ENCODE measurements at places on chromosomes 3 and 15.

DNA sequence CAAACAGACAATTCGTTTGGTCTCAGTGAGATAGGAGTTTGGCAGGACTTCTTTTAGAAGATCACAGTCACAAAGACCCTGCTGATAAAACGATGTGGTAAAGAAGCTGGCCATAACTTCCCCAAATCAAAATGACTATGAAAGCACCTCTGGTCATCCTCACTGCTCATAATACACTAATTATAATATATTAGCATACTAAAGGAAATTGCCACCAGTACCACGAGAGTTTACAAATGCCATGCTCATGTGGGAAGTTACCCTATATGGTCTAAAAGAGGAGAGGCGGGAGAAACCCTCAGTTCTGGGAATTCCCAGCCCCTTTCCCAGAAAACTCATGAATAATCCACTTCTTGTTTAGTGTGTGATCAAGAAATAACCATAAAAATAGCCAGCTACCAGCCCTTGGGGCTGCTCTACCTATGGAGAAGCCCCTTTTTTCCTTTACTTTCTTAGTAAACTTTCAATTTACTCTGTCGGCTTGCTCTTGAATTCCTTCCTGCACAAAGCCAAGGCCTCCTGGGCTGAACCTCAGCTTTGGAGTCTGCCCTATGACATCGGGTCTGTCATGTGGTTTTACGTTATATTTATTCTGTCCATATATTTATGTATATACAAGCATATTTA, 115.8 kb upstream of the IGSF10 start:
- DNase-seq: no peak

GRCh38 chr3:33430061-33430460, 10.1 kb downstream of the UBP1 start:
- no peak for DNase-seq

DNA sequence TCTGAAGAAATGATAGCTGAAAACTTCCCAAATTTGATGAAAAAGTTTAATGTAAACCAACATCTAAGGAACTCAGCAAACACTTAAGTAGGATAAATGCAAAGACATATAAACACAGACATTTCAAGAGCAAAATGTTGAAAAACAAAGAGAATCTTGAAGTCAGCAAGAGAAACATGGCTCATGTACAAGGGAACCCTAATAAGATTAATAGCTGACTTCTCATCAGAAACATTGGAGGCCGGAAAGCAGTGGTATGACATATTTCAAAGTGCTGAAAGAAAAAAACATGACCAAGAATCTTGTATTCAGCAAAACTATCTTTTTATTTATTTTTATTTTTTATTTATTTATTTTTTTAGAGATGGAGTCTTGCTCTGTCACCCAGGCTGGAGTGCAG, 10.6 kb upstream of the PRKCI start:
- no peak for DNase-seq

- DNase-seq: no peak
These were observed 373.4 kb downstream of the OCA2 start for GRCh38 chr15:27725731-27726130.

- DNase-seq: no peak
These were observed 211.1 kb downstream of the SLC9A9 start for GRCh38 chr3:143637133-143637532.

DNA sequence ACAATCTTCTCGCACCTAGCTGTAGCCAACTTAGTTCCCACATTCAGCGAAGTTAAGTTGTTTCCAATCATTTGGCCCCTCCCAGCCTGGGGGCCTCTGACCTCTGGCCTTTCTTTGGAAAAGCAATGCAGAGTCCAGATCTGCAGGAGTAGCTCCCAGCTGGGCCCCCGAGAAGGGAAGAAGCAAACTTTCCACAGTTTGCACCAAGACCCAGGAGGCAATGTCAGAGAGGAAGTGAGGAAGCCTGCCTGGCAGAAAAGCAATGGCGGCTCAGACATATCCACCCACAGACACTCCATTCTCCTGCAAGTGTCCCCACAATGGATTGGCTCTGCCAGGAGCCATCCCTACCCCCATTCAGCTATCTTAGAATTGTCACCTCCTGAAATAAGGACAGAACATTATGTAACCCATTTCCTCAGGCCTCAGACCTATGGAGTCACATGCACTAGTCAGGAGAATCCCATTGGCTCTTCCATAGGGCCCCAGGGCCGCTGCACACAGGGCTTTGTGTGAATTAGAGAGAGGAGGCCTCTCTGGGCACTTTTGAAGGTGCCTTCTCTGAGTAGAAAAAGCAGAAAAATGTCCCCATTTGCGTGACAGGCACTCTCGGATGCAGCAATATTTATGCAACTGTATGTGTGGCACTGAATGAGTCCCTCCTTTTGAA, 3.0 kb upstream of the BUB1B start:
- DNase-seq: no peak

DNA sequence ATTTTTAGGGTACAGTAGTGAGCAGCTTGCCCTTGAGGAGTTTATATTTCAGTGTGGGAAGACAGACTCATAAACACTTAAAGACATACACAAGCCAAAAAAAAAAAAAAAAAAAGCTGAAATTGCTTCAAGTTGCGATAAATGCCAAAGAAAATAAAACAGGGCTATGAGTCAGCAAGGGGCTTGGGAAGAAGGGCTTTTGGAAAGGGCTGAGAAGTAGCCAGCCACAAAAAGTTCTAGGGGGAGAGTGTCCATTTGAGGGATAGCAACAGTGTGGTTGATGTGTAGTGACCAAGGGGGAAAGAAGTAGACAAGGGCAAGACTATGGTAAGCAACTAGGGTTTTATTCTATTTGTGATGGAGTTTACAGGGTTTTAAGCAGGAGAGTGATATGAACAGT, 185.5 kb downstream of the ADAMTS9 start:
- no peak for DNase-seq

DNA sequence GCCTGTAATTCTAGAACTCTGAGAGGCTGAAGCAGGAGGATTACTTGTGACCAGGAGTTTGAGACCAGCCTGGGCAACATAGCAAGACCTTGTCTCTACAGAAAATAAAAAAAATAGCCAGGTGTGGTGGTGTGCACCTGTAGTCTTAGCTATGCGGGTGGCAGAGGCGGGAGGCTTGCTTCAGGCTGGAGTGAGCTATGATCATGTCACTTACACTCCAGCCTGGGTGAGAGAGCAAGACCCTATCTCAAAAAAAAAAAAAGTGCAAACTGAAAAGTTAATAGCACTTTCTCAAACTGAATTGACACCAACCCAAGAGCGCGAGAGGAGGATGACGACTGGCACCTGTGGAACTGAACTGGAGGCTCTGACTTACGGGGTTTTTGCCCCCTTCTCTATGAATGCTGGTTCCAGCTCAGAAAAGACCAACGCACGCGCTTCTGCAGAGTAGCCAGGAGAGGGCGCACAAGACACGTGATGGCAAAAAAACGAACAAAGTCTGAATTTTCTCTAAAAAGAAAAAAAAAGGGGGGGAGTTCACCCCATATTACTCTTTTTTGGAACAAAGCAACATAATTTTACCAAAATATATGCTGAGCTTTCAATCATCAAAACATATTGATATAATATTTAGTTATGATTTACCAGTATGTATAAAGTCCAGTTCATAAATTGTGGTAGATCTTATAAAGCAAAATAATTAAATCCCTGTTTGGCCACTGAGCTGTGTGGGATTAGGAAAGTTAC, 23.7 kb downstream of the CFAP92 start:
- no peak for DNase-seq

DNA sequence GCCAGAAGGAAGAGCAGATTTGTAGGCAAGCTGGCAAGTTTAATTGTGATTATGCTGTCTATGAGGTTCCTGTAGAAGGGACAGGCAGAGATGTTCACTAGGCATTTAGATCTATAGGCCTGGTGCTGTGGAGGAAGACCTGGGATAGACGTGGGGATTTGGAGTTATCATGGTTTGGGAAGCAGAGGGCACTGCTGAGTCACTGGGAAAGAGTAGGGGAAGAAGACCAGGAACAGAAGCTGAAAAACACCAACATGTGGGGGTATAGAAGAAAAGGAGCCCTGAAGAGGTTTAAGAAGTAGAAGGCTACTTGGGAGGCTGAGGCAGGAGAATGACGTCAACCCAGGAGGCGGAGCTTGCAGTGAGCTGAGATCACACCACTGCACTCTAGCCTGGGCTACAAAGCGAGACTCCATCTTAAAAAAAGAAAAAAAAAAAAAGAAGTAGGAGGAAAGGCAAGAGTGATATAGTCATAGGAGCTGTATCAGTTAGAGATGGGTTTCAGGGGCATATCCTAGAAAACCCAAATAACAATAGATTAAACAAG, 19.3 kb downstream of the GRK7 start:
- no peak for DNase-seq

DNA sequence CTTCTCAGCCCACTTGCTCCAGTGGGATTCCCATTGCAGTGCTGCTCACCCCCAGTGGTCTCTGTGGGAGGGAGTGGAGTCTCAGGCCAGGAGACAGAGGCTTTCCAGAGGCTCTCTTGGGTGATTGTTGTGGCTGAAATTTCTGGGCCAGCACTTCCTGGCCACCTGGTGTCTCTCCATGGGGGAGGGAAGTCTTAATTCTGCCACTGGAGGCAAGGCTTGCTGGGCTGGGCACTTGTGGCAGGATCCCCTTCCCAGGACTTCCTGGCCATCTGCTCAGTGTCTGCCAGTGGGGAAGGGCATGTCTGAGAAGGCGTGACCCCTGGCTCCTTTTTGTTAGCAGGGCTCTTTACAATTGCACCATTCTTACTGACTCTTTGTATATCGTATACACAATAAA, 351.8 kb downstream of the GABRB3 start:
- DNase-seq: no peak

DNA sequence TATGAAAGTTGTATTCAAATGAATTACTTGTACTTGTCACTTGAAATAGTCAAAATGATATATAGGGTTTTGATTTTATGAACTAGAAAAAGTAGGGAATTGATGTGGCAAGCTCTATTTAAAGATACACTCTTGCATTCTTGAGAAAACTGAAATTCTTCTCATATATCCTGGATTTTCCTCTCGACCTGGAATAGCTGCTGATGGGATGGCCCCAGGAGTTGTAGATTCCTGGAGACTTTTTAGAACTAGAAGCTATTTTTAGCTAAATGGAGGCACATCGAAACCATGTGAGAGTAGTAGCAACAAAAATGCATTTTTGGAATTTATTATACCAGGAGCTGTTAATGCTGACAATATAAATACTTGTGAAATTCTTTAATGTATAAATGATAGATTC, 125.9 kb downstream of the LEKR1 start:
- DNase-seq: no peak

DNA sequence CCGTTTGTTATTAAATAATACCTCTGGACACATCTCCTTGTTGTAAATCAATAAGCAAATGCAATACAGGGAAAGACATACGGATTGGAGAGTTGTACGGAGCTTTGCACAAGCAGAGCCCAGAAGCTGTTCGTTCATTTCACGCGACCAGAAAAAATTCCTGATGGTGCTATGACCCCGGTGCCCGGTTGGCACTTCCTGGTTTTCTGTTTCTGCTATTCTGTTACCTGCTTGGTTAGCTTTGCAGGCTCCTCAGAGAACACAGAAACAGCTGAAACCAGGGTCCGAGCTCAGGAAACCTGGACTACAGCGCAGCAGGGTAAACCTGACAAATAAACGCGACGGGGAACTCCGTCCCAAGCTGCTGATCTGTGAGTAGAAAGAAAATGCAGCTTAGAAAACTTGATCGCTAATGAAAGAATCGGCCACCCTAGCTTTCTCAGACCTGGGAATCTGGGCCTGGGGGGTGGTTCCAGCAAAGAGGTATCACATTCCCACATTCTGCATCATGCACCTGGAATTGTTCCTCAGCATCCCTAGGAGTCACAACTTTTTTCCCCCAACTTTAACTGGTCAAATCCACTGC, 845 bp downstream of the CNTN3 start:
- DNase-seq: no peak

- no peak for DNase-seq
These were observed 63.0 kb downstream of the TMEM44 start for GRCh38 chr3:194570235-194570634.

GRCh38 chr3:123388811-123389627, 59.9 kb downstream of the ADCY5 start:
- no peak for DNase-seq

GRCh38 chr3:55516392-55517030, 29.4 kb upstream of the WNT5A start:
- no peak for DNase-seq

DNA sequence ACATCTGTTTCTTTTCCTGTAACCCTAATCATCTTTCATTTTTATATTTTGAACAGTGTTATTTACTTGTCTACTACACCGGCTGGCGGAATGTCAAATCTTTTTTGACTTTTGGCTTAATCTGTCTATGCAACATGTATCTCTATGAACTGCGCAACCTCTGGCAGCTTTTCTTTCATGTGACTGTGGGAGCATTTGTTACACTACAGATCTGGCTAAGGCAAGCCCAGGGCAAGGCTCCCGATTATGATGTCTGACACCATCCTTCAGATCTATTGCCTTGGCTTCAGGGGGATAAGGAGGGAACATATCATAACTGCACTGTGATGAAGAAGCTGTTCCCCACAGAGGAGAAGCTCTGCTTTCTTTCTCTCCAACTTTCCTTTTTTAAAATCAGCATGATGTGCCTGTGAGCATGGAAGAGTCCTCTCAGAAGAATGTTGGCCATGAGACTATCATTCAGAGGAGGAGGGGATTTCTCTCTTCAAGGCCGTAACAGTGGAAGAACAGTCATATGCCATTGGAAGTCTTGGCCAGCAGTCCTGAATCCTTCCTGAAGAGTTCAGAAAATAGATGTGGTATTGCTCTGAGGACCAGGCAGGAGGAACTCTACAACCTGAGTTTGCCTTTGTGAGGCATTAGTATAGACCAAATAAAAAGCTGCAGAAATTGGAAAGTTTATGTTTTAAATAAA, 69.9 kb downstream of the SEC22A start:
- DNase-seq: no peak

- DNase-seq: no peak
These were observed 93.0 kb downstream of the ALCAM start for GRCh38 chr3:105459566-105460290.

GRCh38 chr3:172057059-172057458, 17.7 kb downstream of the FNDC3B start:
- no peak for DNase-seq

- no peak for DNase-seq
These were observed 51.3 kb downstream of the ETV5 start for GRCh38 chr3:186057594-186057993.

DNA sequence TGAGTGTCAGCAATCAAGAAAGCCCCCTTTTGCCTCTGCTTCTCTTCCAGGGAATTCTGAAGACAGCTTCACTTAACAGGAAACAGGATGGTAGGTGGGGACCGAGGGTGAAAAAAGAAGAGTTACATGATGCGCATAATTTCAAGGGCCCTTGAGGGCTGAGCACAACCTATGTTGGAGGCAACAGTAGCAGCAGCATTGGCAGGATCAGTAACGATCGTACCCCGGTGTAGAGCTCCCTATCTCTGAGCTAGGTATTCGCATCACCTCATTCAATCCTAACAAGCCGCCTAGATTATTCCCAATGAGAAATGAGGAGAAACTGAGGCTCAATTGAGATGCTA, 432 bp upstream of the RAD54L2 start:
- no peak for DNase-seq
